ENCODE measurements at places on chromosomes 16 and 17.
A peak's percentile ranks its signal among the peaks of the same experiment; 100 is the strongest.

DNA sequence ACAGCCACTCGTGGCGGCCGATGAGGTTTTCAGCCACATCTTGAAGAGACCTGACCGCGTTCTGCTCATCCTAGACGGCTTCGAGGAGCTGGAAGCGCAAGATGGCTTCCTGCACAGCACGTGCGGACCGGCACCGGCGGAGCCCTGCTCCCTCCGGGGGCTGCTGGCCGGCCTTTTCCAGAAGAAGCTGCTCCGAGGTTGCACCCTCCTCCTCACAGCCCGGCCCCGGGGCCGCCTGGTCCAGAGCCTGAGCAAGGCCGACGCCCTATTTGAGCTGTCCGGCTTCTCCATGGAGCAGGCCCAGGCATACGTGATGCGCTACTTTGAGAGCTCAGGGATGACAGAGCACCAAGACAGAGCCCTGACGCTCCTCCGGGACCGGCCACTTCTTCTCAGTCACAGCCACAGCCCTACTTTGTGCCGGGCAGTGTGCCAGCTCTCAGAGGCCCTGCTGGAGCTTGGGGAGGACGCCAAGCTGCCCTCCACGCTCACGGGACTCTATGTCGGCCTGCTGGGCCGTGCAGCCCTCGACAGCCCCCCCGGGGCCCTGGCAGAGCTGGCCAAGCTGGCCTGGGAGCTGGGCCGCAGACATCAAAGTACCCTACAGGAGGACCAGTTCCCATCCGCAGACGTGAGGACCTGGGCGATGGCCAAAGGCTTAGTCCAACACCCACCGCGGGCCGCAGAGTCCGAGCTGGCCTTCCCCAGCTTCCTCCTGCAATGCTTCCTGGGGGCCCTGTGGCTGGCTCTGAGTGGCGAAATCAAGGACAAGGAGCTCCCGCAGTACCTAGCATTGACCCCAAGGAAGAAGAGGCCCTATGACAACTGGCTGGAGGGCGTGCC is 30.1 kb downstream of the CIITA start:
- DNase-seq = no peak

- DNase-seq = no peak
Measured at GRCh38 chr16:21628121-21628726, 24.2 kb downstream of the IGSF6 start.

DNA sequence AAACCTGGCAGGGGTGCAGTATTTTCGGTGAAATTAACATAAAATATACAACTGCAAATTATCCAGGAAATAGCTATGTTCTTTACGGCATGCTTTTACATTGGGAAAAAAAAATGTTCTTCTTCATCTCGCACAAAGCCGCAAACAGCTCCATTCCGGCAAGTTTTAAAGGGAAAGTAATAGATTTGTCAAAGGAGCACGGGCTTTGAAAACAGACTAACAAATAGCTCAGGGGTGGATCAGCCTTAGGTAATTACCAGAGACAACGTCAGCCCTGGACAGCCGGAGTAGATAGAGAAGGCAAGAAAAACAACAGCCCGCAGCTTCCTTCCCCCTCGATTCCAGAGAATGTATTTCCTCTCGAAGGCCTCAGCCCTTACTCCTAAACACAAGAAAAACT is 222.5 kb downstream of the C16orf78 start:
- no peak for DNase-seq

GRCh38 chr17:56810343-56810742 is 23.4 kb downstream of the C17orf67 start:
- no peak for DNase-seq

DNA sequence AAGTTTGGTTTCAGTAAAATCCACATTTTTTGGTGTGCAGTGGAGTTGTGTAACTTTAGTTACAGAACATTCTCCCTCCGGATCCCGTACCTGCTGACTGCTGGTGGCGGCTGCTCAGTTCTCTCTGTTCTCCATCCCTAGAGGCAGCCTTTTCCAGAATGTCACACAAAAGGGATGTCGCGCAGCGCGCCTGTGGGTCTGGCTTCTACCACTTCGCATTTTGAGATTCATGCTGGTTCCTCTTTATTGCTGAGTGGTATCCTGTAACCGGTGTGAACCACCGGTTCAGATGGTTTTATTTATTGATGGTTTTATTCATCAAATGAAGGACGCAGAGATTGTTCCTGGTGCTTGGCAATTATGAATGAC is 981 bp upstream of the CEP131 start:
- DNase-seq = no peak

DNA sequence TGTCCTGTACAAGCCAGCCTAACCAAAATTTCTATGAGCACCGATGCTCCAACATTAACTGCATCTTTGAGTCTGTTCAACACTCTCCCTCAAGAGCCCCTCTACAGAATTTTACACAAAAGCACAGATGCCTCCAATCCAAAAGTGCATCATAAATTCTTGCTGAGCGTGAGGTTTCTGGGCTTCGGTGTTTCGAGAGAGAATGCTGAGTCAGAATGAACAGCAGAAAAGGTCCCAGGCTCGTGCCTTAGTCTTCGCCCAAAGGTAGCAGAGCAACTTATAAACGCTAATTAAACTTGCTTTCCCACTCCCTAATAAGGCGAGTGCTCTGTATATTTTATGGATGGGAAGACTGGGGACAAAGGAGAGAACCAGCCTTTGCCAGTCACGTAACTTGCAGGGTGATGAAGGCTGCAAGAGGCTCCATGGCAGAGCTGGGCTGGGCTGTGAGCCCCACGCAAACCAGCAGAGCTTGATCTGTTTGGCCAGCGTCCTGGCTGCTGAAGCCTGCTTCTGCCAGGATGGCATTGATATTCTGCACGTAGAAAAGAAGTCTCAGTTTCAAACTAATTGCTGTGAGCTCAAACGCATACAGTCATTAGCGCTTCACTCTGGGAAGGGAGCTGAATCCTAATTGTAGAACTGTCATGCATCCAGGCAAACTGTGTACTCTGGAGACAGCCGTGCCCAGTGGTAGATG is 138.5 kb downstream of the DNAH9 start:
- no peak for DNase-seq

DNA sequence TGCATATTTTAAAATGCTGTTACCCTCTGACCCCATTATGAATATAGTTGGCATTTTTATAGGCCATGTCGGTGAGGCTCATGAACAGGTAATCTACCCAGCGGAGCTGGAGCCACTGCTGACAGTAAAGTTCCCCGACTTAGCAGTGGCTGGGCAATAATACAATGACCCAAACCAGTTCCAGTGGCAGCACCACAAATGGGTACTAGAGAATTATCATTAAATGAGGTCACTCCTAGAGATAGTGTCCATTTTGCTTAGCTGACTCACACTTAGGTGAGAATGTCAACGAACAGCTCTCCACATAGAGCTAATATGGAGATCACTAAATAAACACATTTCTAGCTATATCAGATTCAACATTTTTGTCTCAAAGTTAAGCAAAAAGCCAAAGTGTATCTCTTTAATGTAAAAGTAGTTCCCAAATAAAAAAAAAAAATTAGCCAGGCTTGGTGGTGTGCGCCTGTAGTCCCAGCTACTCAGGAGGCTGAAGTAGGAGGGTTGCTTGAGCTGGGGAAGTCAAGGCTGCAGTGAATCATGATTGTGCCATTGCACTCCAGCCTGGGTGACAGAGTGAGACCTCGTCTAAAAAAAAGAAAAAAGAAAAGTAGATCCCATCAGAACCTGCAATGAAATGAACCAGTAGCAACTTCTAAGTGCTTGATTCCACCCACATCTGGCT is 7.4 kb downstream of the MYO1D start:
- no peak for DNase-seq

DNA sequence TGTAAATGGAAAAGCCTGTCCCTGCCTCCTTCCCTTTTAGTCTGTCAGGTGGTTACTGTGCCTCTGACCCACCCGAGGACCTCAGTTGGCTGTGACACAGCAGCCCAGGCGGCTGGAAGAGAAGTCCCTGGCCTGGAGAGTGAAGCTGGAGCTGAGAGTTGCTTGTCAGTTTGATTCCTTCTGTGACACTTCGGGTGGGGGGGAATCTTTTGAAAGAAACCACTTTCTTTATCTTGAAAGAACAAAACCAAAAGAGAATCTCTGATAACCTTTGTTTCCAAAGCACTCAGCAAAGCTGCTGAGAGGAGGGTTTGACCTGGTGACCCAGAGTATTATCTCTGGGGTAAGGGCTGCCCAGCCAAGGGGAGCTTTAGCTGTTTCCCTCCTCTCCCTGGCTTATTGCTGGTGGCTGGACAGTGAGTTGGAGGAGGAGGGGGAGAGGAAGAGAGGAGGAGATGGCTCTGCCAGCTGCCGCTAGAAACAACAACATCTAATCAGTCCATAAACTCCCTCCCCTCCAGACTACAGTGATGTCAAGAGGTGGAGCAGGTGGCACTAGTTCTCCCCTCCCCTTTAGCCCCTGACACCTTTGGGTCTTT is 34.0 kb downstream of the YPEL2 start:
- DNase-seq = no peak

DNA sequence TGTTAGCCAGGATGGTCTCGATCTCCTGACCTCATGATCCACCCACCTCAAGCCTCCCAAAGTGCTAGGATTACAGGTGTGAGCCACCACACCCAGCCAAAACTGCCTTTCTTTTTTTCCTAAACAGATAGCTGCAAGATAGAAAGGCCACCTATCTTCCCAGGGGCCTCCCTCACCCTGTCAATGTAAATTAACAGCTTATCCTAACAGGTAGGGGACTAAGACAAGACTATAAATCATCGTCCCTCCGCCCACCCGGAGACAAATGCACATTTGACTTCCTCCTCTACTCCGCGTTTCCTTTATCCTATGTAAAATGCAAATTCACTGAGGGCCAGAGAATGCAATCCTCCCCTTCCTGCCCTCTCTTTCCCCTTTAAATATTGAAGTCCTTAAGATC is 71.4 kb downstream of the MARF1 start:
- no peak for DNase-seq

DNA sequence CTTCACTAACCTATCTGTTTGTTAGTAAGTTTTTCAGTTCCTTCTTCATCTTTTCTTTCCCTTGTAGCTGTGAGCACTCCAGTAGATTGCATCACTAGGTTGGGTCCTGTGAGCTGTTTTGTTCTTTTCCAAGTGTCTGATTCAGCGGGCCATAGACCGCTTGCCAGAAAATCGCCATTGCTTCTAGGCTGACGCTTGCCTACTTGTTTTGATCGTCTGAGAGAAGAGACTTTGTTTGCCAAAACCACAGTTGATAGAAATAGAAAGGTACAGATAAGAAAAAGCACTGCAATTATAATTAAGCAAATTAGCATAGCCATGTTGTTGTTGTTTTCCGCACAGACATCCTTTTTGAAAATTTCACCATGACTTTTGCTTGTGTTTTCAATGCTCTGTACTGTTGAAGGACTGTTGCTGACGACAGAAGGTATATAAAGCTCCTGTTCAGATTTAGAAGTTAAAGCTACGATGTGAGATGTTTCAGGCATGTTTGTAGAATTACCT is 3.1 kb downstream of the EVI2A start:
- no peak for DNase-seq

DNA sequence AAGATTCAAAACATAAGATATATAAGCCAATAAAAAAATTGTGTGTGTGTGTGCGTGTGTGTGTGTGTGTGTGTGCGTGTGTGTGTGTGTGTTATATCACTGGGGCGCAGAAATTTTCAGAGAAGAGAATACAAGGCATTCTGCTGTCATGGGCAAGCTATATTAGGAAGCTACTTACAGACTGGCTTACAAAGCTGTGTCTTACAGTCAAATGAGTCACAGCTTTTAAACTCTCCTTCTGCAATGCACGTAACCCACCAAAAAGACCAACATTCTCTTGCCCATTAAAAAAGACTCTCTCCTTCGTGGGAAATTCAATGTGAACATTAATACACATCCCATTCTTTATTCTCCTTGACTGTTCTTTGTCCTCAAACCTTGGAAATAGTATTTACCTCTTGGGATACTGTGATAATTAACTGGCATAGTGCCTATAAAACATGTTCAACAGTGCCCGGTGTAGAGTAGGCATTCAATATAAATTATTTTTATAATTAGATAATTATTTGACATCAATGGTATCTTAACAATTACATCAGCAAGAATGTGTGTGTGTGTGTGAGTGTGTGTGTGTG is 860.4 kb upstream of the SOX9 start:
- no peak for DNase-seq

GRCh38 chr17:82917699-82918345 is 78.0 kb upstream of the ZNF750 start:
- peak; percentile 12 for DNase-seq

GRCh38 chr16:53848277-53848942 is 144.5 kb downstream of the FTO start:
- no peak for DNase-seq
